NCI-H1694 (cell line): ENCODE measurements at places on chromosomes 2 and 18.

- no peak for DNase-seq
Observed at GRCh38 chr2:218128781-218129457, 3.1 kb downstream of the CXCR2 start.

- DNase-seq, result no peak
Observed at GRCh38 chr2:27214941-27215340, 2.2 kb upstream of the CAD start.

DNA sequence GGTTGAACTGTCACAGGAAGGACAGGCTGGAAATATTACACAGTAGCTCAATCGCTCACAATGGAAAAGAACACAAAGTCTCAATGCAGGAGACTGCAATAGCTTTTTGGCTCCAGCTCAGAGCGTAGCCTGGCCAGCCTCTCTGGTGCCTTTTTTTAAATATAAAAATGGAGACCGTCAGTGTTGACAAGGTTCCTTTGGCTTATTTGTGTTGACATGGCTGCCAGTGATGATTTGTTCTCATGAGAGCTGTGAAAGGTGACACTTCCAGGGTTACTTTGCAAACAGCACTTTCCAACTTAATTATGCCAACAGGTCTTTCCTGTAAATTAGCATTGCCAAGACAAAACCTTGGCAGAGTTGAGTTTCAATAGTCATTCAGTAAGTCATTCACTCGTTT lies 70.8 kb downstream of the KCNE4 start:
- DNase-seq, result no peak

- no peak for DNase-seq
Observed at GRCh38 chr2:179226203-179226960, 38.2 kb downstream of the SESTD1 start.

- DNase-seq, result no peak
Observed at GRCh38 chr2:8860239-8860638, 22.8 kb upstream of the KIDINS220 start.

- no peak for DNase-seq
Observed at GRCh38 chr2:37688771-37689468, 17.5 kb upstream of the CDC42EP3 start.

DNA sequence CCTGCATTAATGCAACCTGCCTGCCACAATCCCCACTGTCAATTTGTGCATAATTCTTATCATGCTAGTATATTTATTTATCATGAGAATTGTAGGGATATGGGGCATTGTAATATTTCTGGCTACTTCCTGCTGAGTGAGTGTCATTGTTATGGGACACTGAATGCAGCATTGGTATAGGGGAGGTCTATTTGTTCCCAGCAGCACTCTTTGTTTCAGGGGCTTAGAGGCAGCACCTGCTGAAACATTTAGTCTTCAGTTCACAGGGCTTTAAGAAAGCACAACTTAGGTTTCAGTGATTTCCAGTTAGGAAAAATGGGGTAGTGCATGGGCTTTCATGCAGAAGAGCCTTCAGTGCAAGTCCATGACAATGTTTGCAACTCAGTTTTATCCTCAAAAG lies 23.6 kb downstream of the SULT1C3 start:
- DNase-seq, result no peak

DNA sequence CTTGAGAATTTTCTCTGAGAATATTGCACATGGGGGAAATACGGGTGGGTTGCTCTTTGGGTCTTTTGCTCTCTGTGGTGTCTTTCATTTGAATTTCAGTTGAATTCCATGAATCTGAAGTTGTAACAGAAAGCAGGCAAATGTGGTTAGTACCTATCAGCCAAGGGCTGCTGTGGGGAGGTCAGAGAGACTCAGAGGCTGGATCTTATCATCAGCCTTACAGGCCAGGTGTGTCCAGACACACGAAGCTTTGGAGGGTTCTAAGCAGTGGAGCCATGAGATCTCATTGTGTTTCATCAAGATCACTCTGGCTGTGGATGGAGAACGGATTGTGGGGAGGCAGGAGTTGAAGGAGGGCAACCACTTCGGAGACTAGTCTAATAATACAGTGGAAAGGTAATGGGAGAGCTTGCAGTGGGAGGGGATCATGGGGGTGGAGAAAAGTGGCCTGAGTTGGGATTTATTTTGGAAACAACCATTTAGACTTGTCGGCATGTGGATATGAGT lies 68.1 kb downstream of the GNAL start:
- DNase-seq, result no peak

DNA sequence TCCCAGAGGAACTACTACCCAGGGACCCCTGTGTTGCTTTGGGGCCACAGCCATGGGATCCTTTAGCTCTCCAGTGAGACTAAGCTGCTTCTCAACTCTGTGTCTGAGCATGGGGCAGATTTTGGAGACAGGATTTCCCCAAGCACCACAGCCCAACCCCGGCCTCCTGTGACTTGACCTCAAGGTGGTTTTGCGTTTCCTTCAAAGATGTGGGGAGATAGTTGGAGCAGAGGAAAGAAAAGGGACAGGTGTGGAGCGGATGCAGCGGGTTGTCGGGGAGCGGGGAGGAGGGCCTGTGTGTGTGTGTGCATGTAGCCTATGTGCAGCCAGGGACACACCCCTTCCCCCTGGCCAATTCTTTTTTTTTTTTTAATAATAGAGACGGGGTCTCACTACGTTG lies 10.2 kb downstream of the ARID5A start:
- DNase-seq, result no peak

DNA sequence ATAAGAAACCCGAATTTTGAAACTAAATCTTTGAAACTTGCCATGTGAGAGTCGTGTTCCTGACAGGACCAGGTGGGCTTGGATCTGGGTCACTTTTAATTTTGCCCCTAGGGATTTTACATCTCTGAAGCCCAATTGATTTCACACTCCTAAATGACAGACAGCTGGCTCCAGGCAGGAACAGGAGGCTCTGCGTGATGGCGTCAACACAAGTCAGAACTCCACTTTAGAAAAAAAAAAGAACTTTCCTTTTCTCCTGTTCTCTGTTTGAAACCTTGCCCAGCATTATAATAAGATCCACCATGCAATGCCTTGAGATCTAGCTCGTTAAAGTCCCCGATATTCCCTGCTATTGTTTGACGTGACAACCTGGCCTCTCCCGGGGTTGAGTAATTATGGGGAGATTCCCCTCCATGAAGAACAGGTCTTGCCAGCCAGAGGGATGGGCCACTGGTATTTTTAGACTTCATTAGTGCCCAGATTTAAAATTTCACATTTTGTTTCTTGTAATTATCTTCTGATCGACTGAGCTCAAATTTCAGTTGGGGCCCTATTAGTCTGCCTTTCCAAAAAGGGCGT lies 260.3 kb downstream of the KLHL29 start:
- DNase-seq, result no peak

DNA sequence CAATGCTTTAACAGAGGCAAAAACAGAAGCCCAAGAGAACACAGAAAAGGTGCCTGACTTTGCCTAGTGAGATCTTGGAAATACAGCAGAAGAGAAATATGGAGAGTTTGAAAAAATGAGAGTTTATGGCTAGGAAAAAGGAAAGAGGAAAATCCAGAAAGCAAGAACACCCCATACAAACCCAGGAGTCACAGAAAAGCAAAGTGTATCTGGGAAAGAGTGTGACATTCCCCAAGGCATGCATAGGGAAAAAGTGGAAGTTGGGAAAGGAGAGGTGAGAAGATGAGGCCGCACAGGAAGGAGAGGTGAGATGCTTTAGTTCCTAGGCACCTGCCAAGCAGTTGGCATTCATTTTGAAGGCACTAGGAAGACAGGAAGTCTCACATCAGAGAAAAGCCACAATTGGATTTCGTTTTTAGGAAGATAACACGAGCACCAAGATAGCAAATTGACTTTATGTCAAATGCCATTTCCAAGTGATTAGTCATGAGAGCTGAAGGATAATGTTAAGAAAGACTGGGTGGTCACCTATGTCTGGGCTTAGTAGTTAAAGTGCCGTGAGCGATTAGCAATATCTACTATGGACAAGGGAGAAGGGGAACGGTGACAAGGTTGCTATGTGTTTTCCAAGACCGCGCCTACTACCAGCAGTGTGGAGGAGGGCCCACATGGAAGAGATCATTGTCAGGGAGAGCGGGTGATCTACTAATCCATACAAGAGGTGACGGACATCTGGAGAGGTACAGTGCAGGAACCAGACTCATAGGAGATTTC lies 224.1 kb upstream of the PARD3B start:
- DNase-seq, result no peak

DNA sequence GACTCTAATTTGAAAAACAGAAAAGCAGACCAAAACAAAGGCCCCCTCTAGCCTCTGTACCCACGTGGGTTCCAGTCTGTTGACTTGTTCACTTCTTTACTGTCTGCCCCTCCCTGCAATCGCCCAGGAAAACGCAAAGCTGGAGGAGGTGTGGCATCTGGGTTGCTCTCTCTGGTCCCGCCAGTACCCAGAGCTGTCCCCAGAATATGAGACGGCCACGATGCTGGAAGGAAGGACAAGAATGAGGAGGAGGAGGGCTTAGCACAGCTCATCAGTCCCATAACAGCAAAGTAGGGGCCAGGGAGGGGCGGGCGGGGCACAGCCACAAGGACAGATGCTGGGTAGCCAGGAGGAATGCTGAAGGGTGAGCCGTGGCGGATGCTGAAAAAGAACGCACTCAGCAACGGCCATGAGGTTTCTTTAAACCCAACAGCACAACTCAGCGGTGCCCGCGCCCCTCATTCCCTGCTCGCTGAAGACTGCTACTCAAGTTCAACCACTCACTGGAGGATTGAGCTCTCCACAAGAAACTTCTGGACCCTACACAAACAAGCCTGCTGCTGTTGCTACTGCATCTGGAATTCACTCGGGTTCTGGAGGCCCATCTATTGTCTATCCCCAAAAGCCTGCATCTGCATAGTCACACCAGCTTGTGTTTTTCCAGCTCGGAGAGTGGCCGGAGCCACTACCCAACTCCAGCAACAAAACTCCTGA lies 187.7 kb downstream of the HDAC4 start:
- DNase-seq, result no peak

DNA sequence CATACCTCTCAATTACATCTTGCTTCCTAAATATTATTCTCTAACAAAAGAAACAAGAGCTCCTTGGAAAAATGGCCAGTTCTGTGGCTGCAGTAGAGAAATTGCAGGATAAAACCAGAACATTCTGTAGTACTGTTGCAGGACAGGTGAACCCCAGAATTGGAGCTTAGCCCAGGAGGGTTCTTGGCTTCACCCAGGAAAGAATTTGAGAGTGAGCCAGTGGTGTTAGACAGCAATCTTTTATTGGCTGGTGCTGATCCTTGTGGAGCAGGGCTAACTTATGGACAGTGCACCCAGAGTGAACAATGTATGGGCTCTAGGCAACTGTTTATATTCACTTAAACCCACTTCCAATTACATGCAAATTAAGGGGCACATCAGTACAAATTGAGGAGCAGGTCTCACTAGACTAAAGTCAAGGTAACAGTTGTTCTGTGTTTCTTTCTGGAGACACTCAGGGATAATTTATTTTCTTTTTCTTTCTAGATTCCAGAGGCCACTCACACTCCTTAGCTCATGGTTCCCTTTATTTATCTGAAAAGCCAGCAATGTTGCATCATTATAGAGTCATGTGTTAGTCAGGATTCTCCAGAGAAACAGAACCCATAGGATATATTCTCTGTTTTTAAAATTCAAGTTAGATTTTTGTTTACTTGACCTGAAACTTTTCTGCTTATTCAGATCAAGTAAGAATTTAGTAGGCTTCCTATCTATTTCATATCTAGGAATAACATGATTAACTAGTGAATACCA lies 348.1 kb downstream of the CCDC85A start:
- DNase-seq, result no peak

- no peak for DNase-seq
Observed at GRCh38 chr2:217731805-217732204, 271.0 kb downstream of the TNS1 start.

DNA sequence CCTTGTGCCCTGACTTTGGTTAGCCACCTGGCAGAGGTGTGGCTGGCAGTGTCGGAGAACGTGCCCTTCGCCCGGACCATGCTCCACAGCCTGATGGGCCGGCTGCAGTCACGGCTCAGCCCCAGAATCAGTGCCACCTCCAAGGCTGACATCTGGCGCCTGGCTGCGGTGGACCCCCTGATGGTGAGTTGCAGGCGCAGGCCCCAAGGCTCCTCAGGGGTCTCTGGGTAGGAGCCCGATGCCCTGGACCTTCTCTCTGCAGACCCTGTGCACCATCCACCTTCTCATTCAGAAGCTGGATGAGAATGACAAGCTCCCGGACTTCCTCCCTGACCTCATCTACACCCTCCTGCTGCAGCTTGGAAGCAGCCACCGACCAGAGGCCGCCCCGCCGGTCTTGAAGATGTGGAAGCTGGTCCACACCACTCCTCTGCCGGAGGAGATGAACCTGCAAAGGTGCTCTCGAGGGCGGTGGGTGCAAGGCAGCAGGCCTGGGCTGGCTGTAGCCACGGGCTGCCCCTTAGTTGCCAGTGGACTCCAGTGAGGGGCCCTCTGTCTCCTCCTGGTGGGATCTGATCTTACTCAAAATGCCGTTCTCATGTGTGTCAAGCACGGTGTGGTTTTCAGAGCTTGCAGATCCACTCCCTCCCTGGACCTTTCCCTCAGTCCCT lies 32.1 kb downstream of the HJURP start:
- DNase-seq, result no peak

GRCh38 chr2:56681659-56682396 lies 498.0 kb downstream of the CCDC85A start:
- DNase-seq, result no peak

GRCh38 chr18:7452331-7452730 lies 114.8 kb upstream of the PTPRM start:
- peak; percentile 1 for DNase-seq

DNA sequence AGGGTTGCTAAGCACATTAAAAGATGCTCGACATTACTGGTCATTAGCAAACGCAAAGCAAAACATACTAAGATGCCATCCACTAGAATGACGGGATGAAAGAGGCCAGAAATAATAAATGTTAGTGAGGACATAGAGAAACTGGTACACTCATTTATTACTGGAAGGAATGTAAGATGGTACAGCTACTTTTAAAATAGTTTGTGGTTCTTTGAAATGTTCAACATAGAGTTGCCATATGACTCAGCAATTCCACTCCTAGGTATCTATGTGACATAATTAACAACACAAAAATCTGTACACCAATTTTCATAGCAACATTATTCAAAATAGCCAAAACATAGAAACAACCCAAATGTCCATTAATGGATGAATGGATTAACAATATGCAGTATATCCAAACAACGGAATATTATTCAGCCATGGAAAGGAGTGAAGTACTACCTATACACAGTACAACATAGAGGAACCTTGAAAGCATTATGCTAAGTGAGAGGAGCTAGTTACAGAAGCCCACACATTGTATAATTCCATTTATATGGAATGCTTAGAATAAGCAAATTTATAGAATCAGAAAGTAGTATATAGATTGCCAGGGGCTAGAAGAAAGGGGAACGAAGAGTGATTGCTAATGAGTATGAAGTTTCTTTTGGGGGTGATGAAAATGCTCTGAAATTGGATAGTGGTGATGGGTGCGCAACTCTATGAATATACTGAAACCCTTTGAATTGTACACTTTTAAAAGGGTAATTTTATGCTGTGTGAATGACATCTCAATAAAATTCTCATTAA lies 61.9 kb upstream of the IL1R1 start:
- no peak for DNase-seq

GRCh38 chr18:741931-742512 lies 29.6 kb upstream of the ENOSF1 start:
- DNase-seq, result peak; percentile 14
